ENCODE measurements at places on chromosomes 6 and 20.

- no peak for DNase-seq
These were observed 11.1 kb upstream of the AIG1 start for GRCh38 chr6:143049611-143050010.

DNA sequence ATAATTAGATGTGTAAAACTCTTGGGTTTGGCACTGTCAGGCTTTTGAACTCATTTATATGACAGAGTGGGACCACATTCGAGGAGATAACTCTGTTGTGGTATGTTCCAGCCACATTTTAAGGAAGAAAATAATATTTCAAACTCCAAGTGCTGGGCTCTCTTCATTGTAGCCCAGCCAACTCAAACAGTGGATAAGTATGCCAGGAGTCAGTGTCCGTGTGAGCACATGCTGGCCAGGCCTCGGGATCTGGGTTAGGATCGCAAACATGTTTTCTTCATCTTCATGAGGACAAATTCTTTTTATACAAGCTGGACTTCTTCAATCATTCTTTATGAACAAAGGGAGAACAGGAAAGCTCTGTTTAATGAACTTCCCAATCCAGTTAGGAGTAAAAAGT is 497.5 kb downstream of the MAFB start:
- DNase-seq: no peak

DNA sequence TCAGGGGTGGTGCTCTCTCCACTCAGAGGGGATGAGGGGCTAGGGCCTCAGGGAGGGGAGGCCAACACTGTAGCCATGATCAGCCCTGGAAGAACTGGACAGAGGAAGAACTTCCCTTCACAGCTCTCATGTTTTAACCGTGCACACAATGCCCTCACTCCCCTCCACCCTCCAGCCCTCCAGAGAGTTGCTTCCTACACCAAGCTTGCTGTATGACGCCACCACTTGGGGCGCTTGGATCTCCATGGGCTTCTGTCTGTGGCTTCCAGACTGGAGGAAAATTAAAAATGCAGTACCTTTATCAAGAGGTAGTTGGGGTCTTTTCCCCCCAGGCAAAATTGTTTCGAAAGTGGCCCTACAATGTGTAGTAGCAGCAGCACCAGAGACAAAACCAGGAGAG is 48.4 kb downstream of the ARHGAP40 start:
- DNase-seq: no peak

DNA sequence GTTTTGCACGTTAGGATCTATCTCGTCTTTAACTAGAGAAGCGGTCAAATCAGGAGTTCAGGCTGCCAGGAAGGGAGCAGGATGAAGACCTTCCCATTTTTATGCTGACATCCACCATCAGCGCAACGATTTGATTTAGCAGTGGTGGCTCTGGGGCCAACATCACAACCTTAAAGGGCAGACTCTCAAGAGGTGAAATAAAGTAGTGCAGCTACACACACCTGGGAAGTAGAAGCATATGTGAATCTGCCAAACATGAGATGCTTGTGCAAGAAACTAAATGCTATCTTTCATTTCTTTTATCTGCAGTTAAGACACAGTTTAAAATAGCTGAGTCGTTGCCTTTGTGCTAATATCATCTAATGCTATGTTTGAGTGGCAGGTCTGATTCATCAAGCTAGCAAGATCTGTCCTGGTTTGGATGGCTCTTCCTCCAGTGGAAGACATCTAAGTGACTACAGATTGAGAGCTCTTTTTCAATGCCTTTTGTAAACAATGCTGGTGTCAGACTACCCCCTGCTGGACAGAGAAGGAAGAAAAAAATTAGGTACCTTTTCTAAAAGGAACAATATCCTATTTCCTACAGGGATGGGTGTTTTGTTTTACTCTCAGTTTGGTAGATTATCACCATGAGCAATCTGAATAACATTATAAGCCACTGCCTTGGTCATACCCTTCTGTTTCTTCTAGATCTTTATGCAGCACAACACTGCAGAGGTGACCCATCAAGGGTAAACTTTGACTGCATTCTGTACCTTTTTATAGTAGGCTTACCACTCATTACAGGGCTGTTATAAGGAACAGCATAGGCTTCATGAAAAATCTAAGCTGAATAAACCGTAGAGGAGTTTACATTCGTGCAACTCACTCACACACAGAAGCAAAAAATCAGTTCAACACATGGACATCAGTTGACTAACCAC is 171.6 kb upstream of the FBXL4 start:
- peak; percentile 2 for DNase-seq

GRCh38 chr20:60591172-60591799 is 633.1 kb downstream of the CDH26 start:
- DNase-seq: no peak

DNA sequence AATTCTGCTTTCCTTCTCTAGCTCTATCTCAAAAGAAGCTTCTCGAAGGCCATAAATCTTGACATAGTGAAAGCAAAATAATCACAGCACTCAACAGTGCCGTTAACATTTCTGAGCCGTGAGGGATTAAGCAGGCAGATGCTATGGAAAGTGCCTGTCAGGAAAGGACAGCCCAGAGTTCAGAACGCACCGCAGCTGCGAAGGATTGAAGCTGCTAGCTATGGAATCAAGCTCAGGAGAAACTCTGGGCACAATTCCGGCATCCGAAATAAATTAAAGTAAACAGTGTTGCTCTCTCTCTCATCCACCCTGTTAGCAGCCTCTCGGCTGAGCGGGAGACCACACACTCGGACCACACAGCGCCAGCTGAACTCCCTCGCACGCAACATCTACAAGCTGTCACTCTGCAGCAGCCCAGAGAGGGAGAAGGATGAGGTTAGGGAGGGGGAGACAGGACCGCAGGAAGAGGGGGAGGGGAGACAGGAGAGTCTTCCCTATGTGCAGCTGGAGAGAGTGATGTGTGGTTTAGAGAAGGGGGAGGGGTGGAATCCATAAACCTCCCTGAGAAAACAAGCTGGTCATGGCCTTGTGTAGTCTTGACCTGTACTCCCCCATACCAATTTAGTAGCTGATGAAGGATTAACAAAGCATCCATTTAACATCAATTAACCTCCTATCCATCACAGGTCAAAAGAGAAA is 9.0 kb downstream of the EXOC2 start:
- DNase-seq: no peak

GRCh38 chr6:83152913-83153312 is 40.2 kb downstream of the PGM3 start:
- no peak for DNase-seq

DNA sequence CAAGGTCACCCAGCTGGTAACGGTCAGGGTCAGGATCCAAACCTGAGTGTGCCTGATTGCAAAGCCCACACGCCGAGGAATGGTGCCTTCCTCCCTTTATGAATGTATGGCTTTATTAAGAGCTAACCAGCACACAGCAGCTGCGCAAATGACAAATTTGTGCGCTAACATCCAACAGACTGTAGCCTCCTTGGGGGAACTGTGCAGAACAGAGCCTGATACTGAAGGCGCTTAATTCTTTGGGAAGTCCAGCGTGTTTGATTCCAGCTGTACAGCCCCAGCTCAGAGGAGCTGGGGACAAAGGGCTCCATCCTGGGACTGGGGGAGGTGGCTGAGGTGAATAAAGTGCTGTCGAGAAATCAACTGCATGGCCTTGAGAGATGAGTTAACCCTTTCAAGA is 75.7 kb upstream of the JARID2 start:
- DNase-seq: no peak

GRCh38 chr6:106163966-106164877 is 78.1 kb downstream of the PRDM1 start:
- peak; percentile 79 for DNase-seq
